Urinary bladder (tissue), 4 donors: ENCODE measurements at places on chromosomes 4 and X. TPM values are rescaled to one million over a fixed set of nuclear protein-coding genes. Genes with fewer than 3 reads are reported as not detected.

Gene PCDH19
- total RNA-seq: 6.9 TPM

DNA sequence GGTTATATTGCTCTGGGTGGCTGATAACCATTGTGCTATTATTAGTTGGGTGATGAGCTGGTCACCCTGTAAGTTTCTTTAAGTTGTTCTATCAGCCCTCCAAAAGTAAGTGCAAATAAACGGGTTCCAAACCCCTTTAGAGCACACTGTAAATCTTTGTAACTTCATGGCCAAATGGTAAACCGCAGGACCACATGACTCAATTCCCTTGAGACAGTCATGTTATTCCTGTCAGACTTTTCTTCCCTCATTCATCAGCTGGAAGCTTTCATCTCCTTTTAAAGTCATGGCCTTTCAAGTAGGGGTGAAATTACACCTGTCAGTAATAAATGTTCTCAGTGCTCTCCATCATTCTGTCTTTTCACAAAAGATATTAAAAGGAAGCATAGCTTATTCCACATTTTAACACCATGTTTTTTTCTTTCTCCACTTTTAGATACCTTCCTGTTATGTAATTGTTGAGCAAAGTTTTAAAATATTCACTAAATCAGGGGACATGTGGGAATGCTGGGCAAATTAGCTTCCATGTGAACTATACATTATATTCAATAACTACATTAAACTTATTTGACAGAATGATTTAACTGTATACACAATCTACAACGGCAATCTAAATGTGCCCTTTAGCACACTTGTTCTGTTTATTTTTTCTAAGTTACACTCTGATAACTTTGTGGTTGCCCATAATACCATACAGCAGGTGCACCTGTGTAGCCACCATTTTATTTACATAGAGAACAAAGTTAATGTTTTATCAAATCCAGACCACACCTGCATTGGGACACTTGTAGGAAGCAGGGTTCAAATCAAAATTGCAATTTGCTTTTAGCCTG, 275.5 kb downstream of the CFAP299 start:
- DNase-seq: no peak

DNA sequence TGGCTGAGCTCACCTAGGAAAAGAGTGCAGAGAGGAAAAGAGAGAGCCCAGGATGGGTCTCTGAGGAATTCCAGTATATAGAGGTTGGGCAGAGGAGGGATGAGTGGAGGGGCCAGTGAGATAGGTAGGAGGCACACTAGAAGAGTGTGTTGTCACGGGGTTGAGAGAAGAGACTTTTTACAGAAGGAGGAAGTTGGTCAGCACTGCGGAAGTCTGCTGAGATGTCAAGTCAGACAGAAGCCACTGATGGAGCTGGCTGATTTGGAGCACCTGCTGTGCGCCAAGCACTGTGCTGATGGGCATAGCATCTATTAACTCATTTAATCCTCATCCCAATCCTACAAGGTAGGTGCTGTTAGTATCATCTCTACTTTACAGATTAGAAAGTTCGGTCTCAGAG, 60.4 kb downstream of the EFNB1 start:
- no peak for DNase-seq

- no peak for DNase-seq
Measured at GRCh38 chr4:86895692-86896488, 3.7 kb upstream of the C4orf36 start.

DNA sequence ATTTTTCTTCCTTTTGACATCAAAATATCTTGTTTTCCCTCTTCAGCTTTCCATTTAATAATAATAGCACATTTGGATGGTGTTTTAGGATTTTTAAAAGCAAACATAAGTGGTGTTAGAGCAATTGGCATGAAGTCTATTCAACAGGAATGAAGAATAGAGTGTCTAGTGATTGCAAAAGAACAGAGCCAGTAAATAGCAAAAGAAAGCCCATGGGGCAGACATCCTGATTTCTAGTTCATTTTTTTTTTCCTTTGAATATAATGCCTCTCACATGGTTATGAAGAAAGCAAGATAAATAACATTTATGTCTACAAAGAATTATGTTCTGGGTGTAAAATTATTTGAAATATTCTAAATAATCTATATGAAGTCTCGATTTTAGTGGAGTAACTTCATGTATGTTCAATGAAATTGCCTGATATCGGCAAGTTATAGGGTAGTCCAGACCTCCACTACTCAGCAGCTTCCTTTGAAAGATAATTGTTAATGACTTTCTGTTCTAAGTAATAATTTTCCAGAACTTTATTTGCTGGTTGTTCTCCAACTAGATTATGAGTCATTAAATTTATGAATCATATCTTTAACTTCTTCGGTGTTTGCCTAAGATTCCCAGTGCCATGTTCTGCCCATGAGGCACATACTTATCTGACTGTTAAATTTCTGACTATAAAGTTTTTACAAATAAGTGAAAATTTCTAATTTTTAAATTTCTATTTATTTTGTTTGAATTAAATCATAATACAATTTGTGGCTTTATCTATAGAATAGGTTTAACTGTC, 587.9 kb downstream of the TLL1 start:
- no peak for DNase-seq

DNA sequence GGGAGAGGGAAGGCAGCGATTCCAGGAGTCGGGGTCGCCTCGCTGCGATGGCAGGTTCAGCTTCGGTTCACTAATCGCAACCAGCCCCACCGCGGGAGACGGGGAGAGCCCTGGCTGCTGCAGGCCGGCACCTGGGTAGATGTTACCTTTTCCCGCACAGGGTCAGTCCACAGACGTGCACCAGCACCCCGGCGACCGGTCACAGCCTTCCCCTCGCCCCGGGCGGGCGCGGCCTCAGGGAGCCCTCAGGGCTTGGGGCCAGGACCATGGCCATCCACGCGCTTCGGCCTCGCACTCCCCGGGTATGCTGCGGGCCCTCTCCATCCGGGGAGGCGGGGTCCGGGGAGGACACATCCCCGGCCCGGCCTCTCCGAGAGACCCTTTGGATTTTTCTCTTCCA, 26.1 kb upstream of the EXOC1L start:
- DNase-seq: no peak

Gene GLUD2
- 3.3 TPM for total RNA-seq

Gene GSX2
- total RNA-seq: not detected

- no peak for DNase-seq
Measured at GRCh38 chr4:74504212-74504611, 59.3 kb downstream of the AREG start.

Gene FAM184B
- total RNA-seq: 0.11 TPM

Gene DCAF12L1
- 0.90 TPM for total RNA-seq

Gene RIPPLY1
- total RNA-seq: not detected

DNA sequence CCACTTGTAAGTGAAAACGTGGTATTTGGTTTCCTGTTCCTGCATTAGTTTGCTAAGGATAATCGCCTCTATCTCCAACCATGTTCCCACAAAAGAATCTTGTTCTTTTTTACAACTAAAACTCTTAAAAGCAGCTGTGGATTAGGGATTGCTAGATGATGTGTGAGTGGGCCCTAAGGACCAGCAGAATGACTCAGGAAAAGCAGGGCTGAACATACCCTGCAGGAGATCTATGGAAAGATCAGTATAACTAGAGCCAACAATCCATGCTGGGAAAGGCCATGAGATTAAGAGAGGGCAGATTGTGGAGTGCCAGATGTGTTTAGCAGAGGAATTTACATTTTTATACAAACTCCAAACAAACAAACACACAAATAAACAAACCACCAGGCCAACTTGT, 128.4 kb upstream of the TMEM164 start:
- no peak for DNase-seq

GRCh38 chr4:57303012-57303751, 193.0 kb upstream of the IGFBP7 start:
- no peak for DNase-seq

Gene CCNA2
- total RNA-seq: 34.3 TPM

- no peak for DNase-seq
Measured at GRCh38 chr4:45467157-45467556, 656.7 kb downstream of the GABRG1 start.

Gene GPR173
- total RNA-seq: 5.6 TPM

DNA sequence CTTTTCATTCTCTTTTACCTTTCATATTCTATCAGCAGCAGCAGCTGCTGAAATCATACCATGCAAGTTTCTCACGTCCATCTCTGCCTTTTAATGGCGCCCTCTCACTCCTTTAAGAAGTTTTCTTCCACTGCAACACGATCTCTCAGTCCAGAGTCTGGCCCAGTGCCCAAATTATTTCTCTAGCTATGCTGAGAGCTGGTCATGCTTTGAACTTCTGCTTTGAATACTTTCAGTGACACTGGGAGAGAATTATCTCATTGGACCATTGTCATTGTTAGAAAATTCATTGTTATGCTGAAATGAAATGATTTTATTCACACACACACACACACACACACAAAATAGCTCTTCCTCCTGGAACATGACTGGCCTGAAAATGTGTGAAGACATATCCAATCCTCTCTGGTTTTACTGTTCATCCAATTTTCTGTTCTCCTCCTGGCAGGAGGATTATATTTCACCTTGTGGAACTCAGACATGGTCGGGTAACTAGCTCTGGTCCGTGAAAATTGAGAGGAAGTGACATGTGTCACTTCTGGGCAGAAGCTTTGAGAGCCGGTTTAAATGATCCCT, 1.3 kb upstream of the PDHA1 start:
- no peak for DNase-seq

DNA sequence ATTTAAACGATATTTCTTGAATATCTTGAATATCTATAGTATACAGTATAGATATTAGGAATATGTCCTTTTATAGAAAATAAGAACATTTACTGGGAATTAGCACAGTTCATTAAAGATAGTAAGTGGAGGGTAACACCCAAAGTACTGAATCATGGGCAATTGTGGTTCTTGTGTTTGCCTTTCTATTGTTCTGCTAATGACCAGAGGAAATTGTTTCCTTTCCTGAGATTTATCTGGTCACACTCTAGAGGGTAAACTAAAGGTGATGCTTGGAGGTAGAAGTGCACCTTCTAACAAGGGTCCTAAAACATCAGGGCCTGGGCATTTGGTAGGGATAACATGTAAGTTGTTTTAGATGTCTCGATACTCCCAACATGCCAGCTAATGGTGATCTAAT, 241.3 kb upstream of the SFRP2 start:
- DNase-seq: no peak

DNA sequence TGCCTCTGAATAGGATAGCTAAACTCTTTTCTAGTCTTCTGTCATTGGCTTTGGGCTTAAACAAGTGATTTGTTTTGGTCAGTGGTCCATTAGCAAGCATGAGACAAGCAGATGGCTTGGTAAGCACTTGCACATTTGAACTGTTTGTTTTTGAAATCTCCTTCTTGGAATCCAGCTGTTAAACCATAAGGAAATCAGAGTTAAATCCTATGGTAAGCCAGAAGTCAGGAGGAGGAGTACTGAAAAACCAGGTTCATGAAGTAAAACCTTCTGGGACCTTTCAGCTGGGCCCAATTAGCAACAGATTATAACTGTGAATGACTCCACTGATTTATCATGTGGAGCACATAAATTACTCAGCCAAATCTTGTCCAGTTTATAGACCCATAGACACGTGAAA, 1042.5 kb upstream of the PABPC4L start:
- no peak for DNase-seq

DNA sequence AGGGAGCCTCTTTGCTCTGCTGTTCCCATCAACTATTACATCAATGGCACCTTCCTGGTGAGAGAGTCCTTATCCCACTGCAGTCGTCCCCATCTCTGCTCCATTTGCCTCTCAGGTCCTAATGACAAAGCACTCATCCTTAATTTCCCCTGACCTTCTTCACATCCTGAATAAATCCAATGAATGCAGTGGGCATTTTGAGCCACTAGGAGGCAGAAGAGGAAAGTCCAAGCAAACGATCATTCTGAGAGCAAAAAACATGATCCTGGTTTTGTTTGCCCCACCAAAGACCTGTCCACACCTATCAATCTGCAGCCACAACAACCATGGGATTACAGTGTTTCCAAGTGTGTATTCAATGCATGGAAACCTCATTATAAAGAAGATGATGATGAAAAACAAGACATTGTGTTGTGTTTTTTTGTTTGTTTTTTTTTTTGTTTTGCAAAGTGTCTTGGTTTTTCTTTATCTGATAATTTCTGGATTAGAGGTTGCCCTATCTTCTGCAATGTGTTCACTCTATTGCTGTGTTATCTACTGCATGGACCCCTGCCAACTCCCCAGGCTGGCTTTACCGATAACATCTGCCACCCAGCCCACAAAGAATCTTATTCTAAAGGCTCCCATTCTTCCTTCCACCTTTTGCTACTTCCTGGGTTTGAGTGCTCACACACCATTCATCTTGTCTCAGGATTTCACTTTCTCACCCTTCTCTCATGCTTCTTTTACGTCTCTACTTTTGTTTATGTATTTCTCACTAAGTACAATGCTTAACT, 207.2 kb downstream of the NLGN4X start:
- no peak for DNase-seq

Gene F8A3
- 1.6 TPM for total RNA-seq
